Activated CD4-positive, alpha-beta memory T cell treated with anti-CD3 and anti-CD28 coated beads for 36 hours (primary cell): ENCODE measurements at places on chromosomes 2 and 18.

DNA sequence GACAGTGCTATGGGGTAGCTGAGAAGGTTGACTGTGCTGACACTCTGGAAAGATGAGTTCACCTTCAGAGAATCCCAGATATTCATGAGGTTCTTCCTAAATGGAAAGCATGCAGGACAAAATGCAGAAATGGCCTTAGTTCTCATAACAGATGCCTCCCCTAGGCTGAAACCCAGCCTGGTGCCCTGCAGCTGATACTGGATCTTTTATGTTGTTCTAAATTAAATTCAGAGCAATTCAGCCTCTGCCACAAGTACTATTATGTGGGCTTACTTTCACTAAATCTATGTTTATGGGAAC is 172.0 kb upstream of the SERPINE2 start:
- no peak for DNase-seq

DNA sequence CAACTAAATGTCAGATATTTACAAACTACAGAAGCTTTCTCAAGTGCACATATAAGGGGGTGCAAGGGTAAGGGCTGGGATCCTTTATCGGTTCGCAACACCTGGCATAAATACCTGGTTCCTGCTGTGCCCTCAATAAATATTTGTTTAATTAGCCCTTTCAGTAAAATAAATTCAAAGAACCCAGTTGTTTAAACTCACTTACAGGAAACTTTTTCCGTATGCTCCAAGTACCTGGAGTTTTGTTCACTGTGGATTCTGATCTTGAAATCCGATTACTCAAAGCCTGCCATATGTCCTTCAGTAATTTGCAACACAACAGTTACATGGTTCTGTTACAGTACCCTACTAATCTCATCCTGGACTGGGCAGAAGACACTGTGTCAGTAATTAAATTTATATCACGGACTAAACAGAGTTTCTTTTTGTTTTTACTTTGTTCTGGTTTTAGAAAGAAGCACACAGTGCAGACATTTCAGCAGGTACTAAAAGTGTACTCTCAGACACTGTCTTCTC is 36.9 kb downstream of the TBC1D8 start:
- no peak for DNase-seq

- no peak for DNase-seq
Measured at GRCh38 chr2:136233298-136233697, 115.3 kb upstream of the CXCR4 start.

DNA sequence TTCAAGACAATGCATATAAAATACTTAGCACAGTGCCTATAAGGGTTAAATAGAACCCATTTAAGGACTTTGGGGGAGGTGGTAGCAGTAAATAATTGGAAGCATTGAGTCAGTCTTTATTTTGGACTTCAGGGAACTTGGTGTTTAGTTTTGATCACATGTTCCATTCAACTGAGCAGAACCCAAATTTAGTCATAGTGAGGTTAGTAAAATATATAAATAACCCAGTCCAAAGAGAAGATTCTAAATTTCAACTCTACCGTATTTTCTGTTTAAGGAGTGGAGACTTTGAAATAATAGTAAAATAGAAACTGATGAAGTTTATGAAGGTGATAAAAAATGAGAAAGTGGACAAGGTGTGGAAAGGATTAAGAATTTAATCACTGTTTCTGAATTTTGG is 19.7 kb downstream of the TWSG1 start:
- DNase-seq: no peak

- DNase-seq: no peak
Measured at GRCh38 chr2:241890524-241891235, 21.2 kb downstream of the RTP5 start.

- no peak for DNase-seq
Measured at GRCh38 chr2:22520369-22521288, 864.4 kb upstream of the KLHL29 start.

- DNase-seq: no peak
Measured at GRCh38 chr2:241178961-241179360, 9.5 kb upstream of the ANO7 start.

- no peak for DNase-seq
Measured at GRCh38 chr2:205361272-205361671, 321.0 kb upstream of the NRP2 start.
